Right ventricle myocardium superior (tissue), 1 donor: ENCODE measurements at places on chromosomes 16 and 17. TPM values are rescaled to one million over a fixed set of nuclear protein-coding genes. Genes with fewer than 3 reads are reported as not detected.
A peak's percentile ranks its signal among the peaks of the same experiment; 100 is the strongest.

DNA sequence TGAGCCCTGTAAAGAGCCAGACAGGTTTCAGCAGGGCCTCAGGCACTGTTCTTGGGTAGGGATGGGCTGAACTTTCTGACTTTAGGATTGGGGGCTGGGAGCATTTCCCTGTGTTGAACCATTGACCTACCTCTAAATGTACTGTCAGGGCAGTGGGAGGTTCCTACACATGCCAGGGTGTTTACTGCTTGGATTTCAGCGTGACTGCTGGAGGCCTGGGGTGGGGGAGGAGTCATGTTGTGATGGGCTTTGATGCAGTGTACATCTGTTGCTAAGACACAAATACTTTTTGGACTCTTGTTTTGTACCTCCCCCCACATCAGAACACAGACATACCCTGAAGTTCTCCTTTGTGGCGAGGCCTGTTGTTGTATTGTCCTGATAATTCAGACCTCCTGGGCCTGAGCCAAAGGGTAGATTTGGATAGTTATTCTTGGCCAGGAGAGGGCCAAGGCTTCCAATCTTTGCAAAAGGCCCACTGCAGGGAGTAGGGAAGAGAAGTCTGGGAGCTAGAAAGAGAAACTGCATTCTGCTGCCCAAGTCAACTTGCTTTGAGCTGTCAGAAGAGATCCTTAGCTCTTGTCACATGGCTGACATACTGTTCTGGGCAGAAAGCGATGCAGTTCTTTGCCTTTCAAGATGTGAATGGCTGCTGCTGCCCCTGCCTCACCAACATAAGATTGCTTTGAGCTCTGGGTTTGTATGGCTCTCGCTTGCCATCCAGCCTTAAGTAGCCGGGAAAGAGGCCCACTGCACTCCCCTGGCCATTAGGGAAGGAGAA, 3.7 kb downstream of the NFE2L1 start:
- DNase-seq: peak; percentile 74

GRCh38 chr17:82553210-82553930, 33.8 kb downstream of the FOXK2 start:
- no peak for DNase-seq

- DNase-seq: no peak
Observed at GRCh38 chr16:84764970-84765369, 54.8 kb upstream of the CRISPLD2 start.

GRCh38 chr16:83533193-83533592, 274.6 kb upstream of the HSBP1 start:
- no peak for DNase-seq

- DNase-seq: no peak
Observed at GRCh38 chr17:66981983-66982508, 17.5 kb downstream of the CACNG4 start.

DNA sequence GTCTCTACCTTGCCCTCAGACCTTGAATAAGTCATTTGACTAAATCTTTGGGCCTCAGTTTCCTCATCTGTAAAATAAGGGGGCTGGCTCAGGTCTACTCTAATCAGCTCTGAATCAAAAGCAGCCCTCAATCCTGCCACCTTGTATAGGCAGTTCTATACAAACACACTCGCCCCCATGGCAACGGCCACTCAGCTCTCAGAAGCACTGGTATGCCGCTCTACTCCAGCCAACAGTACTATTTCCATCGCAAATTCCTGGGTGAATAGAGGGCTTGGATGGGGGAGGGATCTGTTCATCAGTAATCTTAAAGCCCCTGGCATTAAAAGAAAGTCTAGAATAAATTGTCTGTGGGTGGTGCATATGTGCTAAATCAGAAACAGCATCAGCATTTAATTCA, 21.2 kb upstream of the TAOK1 start:
- peak; percentile 63 for DNase-seq

GRCh38 chr16:64957246-64957645, 164.6 kb downstream of the CDH11 start:
- DNase-seq: no peak

DNA sequence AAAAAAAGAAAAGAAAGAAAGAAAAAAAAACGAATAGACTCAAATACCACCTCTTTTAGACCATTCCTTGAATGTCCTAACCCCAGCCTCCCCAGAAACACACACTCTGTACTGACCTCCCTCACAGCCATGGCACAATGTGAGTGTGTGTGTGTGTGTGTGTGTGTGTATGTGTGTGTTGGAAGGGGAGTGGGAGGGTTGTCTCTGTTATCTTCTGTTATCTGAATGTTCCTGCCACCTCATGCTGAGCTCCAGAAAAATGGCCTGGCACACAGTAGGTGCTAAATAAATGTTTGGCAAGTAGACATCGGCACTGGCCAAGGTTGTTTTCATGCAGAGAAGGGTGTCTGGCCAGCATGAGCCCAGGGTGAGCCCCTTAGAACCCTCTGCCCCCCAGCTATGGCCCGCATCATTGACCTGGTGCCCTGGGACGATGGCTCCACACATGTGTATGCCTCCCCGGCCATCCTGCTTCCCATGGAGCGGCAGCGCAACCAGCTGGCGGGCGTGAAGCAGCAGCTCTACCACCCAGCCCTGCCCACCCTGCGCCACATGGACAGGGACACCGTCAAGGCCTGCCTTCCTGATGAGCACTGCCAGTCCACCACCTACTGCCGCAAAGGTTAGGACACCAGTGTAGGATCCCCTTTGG, 6.6 kb upstream of the CNGB1 start:
- no peak for DNase-seq

Gene FBXW10B
- total RNA-seq: 0.48 TPM

DNA sequence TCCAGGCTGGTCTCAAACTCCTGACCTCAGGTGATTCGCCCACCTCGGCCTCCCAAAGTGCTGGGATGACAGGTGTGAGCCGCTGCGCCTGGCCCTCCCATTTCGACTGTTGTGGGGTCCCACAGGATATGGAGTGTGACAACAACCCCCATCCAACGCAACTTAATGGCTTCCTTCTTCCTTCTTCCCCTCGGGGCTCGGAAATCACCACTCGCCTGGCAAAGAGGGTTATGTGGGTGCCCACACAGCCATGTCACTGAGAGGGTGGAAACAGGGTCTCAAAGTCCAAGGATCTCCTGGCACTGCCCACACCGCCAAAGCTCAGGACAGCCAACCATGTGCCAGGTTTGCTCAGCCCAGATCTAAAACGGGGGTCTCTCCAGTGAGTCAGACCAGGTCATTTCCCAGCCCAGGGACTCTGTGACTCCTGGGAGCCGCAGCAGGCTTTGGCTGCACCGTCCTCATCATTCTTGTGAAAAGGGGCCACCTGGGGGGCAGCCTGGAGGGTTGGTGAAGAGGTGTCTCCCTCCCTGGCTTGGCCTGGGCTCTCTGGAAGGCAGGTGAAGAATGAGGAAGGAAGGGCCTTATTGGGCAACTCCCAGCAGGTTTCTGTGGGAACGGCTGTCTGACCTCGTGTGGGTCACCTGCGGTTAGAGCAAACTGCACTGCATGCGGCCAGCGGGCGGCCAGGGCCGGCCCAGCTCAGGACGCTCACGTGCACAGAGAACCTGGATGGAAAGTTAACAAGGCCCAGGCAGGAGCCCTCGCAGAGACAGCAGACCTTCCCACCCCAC, 25.3 kb upstream of the LITAF start:
- peak; percentile 64 for DNase-seq
